ENCODE measurements at places on chromosomes 2 and 18.

- DNase-seq: no peak
Measured at GRCh38 chr2:72414137-72414760, 266.6 kb upstream of the CYP26B1 start.

GRCh38 chr18:3889803-3890202, 439.8 kb downstream of the TGIF1 start:
- DNase-seq: no peak

GRCh38 chr18:52682260-52682659, 342.3 kb downstream of the DCC start:
- DNase-seq: no peak

- no peak for DNase-seq
Measured at GRCh38 chr2:16179701-16180416, 239.5 kb downstream of the MYCN start.

DNA sequence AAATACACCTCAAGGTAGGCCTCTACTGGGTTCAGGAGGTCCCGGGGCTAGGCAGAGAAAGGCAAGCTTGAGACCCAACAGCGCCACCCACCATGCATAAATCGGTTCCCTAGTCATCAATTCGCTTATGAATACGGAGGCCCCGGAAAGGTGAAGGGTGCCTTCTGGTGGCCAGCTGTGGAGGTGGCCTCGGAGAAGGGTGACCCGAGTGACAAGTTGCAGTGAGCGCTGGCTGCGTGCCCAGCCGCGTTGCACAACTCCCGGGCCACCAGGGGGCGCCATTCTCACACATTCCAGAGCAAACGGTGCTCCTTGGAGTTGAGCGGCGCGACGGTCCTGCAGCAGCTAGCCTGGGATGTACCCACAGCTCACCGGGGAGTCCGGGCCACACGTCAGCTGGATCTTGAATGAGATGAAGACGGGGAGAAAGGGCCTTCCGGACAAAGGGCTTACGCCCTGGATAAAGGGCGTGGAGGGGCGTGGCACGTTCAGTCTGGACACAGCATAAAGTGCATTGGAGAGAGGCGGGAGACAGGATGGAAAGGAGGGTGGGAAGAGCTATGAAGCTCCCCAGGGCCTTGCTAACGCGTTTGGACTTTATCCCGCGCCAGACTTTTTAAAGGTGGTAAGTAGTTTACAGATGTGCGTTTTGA, 20.4 kb downstream of the TMSB10 start:
- DNase-seq: peak; percentile 96

DNA sequence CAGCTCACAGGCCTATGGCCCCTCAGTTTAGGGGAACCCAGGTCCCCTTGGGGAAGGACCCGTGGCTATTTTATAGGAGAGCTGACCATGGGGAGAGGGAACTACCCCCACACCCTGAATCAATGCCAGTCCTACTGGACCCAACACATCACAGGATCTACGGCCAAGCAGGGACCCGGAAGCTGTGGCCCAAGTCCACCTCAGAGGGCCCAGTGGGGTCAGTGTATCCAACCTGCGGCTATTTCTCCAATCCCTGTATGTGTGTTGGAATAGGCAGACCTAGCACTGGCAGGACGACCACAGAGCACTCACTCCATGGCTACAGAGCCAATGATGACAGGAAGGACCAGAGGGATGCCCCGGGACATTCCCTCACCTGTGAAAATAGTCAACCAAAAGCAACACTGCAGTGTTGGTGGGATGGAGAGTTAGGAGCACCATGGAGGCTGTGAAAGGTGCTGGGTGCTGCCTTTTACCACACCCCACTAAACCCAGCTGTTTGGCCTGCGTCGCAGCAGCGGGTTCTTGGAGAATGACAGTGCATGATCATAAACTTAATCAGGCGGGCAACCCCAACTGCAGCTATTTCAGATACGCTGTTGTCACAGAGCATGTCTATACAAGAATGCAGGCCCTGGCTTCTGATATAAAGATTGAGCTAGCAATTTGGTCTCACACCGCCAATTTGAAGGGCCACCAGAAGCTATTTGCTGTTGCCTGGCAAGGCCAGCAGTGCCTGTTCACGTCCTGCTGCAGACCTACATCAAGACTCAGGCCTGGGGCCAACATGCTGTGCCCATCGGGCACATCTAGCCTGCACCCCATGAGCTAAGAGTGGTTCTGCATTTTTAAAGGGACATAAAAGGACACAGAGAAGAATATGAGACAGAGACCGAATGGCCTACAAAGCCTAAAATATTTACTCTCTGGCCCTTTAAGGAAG, 110.4 kb downstream of the EIPR1 start:
- DNase-seq: no peak

GRCh38 chr2:220708366-220708765, 863.7 kb downstream of the EPHA4 start:
- no peak for DNase-seq

GRCh38 chr2:42051543-42052235, 3.9 kb downstream of the PKDCC start:
- no peak for DNase-seq

DNA sequence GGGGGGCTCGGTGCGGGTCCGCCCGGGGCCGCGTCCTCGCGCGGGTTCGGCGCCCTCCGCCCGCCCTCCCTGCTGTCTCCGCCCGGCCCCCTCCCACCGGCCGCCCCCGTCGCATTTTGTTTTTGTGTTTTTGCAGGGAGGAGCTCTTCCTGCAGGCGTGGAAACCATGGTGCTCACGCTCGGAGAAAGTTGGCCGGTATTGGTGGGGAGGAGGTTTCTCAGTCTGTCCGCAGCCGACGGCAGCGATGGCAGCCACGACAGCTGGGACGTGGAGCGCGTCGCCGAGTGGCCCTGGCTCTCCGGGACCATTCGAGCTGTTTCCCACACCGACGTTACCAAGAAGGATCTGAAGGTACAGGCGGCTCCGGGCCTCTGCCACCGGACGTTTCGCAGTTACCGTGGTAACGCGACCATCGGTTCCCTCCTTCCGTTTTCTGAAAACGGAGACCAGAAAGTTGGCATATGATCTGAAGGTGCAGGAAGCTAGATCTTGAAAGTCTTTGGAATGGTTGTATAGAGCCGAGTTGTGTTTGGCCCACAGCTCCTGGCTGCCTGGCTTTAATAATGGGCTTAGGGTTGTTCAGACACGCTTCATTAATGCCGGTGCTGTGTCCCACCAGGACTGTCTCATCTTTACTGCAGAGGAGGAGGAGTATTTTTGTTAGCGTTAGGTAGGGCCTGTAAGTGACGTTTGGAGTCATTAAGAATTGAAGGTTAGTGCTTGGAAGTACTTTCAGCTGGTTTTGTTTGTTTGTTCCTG, 891 bp downstream of the KDM3A start:
- DNase-seq: peak; percentile 74

- DNase-seq: no peak
Measured at GRCh38 chr2:26994983-26995382, 24.5 kb downstream of the MAPRE3 start.

- DNase-seq: no peak
Measured at GRCh38 chr2:27126252-27126710, 2.7 kb downstream of the ABHD1 start.

DNA sequence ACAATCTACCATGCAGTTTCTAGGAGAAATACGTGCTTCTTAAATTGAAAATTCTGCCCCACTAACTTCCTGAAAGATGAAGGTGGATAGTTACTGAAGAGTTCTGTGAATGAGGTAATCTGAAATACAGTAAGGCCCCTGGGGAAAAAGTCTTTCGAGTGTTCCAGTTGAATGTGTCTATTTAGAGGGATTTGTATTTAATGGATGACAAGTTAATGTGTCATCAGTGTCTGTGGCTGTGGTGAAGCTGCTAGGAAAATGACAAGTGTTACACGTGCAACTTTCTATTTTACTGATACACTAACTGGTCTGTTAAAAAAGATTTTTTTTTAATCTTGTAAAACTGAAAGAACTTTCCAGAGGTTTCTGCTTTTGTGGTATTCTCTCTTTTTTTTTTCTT, 384.6 kb downstream of the STK39 start:
- DNase-seq: no peak

- peak; percentile 40 for DNase-seq
Measured at GRCh38 chr18:62637807-62638687, 77.3 kb upstream of the PHLPP1 start.
